Posterior vena cava (tissue), 2 donors: ENCODE measurements at places on chromosomes 3 and 15. TPM values are rescaled to one million over a fixed set of nuclear protein-coding genes. Genes with fewer than 3 reads are reported as not detected.

SPESP1 gene
- 3.1 TPM for total RNA-seq

DNA sequence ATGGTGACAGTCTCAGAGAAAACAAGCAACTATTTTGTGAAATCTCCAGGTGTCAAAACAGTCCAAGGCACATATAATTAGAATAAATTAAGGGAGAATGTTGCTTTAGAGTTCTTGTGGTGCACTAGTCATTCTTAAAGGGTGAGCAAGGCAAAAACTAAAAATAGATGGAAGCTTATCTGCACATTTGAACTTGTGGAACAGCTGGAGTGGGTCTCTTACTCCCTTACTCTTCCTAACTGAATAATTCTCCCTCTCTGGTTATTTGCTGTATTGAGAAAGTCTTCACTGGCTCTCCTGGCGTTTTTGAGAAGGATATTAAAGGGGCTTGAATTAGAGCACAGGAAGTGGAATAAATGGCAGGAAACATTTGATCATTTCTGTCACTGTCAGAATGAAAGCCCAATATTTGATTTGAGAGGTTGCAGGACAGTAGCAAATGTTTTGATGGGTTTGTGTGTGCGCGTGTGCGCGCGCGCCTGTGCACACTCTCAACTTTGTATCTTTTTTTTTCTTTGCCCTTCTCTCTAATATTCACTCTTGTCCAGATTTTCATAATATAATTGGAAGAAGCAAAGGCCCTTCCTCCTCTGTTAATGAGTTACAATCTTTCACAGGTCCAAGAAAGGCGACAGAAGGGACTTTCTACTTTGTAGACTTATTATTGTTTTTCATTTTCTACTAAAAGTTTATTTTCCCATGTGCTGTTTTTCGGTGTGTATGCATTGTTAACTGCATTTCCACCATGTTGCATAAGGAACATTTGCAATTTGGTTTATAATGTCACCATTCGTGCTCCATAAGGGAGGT, 40.9 kb downstream of the AKAP13 start:
- DNase-seq: no peak

DNA sequence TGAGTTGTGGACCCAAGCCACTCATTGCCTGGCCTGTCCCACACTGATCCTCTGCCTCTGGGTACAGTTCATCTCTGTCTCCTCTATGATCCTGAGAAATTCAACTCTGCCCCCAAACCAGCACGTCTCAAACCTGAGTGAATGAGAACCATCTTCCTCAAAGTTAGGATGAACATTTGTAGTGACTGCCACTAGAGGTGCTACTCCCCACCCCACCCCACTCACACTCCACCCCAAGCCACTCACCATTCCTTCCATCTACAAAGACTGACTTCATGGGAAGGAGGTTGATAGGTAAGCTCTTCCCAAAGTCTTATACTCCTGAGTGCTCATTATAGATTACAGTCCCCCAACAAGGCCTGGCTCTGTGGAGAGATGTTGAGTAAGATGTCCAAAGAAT, 43.8 kb downstream of the NEK10 start:
- DNase-seq: no peak

DNA sequence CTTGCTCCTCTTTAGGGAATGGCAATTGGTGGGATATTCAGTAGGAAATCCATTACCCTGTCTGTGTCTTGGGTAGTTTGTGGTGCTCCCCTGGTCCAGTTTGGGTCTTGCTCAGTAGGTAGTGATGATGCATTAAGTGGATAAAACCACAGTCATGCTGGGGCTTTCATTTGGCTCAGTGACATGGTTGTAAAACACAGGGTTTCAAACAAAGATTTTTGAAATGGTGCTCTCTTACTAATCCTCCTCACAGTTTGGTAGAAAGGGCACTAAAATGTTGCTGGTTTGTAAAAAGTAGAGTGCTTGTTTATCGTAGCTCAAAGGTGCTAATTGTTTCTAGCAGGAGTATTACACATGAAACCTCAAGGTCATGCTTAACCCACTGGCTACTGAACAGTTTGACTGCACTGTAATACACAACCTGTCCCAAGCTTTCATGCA, 22.9 kb downstream of the BBX start:
- no peak for DNase-seq

DNA sequence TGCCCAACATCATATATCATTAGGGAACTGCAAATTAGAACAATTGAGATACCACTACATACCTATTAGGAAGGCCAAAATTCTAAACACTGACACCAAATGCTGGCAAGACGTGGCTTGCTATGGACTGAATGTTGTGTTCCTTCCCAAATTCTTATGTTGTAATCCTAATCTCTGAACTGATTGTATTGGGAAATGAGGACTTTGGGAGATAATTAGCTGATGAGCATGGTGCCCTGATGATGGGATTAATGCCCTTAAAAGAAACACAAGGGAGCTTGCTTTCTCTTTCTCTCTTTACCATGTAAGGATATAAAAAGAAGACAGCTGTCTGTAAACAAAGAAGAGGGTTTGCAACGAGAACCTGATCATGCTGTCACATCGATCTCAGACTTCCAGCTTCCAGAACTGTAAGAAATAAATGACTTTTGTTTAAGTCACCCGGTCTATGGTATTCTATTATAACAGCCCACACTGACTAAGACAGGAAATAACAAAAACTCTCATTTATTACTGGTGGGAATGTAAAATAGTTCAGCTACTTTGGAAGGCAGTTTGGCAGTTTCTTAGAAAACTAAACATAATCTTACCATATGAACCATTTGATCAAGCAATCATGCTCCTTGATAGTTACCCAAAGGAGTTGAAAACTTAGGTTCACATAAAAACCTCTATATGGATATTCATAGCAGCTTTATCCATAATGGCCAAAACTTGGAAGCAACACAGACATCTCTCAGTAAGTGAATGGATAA, 458.3 kb upstream of the CBLB start:
- DNase-seq: no peak

CCNB2 gene
- 0.69 TPM for total RNA-seq
